Right atrium auricular region (tissue), 2 donors: ENCODE measurements at places on chromosomes 2 and 18. TPM values are rescaled to one million over a fixed set of nuclear protein-coding genes. Genes with fewer than 3 reads are reported as not detected.

Gene FSHR
- 0.28 TPM for total RNA-seq

Gene CDCA7
- total RNA-seq, result 0.48 TPM

Gene RAX
- total RNA-seq, result not detected

Gene TTR
- total RNA-seq, result not detected

Gene COL4A4
- 3.8 TPM for total RNA-seq

GRCh38 chr18:13324880-13325279 is 106.3 kb downstream of the LDLRAD4 start:
- no peaks in the 10 kb centered on the region for H3K4me1 ChIP-seq
- H3K36me3 ChIP-seq, result no peaks in the 10 kb centered on the region
- no peak overlapping the region for H3K4me3 ChIP-seq
- H3K27me3 ChIP-seq, result no peaks in the 10 kb centered on the region
- DNase-seq, result no peak
- no peak overlapping the region for H3K27ac ChIP-seq

DNA sequence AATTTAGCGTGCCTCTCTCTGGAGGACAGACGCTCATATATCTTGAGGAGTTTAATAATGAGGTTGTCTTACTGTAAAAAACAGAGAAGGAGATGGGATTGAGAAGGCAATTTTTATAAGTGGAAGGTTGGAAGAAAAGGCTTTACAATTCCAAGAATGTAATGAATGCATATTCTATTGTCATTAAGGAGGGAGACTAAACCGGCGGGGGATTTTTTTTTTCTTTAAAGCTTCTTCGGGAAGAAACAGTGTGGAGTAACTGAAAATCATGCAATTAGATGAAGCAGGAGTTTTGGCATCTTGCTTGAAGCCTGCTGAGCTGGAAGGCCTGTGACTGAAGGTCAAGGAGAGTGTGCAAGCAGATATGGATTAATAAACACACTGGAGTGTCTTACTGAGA is 124.4 kb downstream of the HRH4 start:
- DNase-seq, result no peak
- H3K27ac ChIP-seq, result no peak overlapping the region

DNA sequence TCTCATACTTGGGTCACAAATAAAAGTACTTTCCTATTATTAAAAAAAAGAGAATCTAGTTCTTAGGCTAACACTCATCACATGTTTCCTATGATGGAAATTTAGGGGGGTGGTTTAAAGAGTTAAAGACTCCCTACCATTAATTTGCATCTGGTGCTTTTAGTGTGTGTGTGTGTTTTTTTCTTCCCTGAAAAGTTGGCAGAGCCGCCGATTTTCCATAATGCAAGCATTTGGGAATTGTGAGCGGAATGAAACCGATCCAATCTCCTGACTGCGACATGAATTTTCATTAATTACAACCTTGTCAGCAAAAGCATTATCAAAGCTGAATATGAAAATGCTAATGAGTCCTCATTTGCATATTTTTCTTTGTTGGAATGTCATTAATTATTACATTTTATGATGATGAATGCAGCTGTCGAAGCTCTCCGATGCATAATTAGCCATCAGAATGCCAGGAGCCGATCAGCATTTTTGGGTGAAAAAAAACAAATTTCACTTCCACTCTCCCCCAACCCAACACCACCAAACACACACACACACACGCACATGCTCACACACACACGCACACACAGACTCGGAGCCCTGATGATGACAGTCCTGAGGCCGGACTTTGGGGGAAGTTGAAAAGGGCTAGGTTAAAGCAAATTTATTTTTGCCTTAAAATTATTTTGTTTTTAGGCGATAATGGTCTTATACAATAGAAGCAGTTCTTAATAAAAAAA is 165.4 kb downstream of the TCF4 start:
- peak; percentile 73 for DNase-seq
- H3K36me3 ChIP-seq, result no peaks in the 10 kb centered on the region
- peak overlapping the region; percentile 80 for H3K27ac ChIP-seq
- H3K27me3 ChIP-seq, result no peaks in the 10 kb centered on the region

DNA sequence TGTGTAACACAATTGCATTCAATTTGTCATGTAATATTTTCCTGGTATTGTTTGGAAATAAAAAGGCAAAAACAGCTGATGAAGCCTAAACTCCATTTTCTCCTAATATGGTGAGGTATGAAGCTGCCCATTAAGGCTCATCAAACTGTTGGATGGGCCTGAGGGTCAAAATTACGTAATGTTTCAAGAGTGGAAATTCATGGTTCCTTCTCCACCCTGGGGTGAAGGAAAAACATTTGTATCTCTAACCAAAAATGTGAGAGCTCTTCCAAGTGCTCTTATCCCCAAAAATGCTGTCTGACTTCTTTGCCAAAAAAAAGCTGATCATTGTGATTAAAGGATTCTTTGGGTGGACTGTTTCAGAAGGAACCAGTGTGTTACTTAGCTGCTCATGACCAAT is 91.8 kb downstream of the ARHGAP28 start:
- H3K27me3 ChIP-seq, result no peaks in the 10 kb centered on the region
- no peak overlapping the region for H3K4me3 ChIP-seq
- DNase-seq, result no peak

DNA sequence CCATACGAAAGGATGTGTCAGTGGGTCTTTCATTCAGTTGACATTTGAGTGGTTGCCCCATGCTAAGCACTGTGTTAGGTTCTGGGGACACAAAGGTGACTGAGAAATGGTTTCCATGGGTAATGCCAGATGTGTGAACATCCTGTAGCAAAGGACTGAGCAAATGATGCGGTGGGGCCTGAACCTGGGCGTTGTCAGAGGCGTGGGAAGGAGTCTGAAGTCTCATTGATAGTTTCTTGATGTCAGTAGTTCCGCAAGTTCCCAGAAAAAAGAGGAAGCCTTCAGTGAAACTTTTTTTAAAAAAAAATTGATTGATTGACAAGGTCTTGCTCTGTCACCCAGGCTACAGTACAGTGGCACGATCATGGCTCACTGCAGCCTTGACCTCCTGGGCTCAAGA is 56.9 kb downstream of the LIMS1 start:
- no peak for DNase-seq
- peaks cover 75% of the 10 kb centered on the region for H3K4me1 ChIP-seq
- H3K27me3 ChIP-seq, result no peaks in the 10 kb centered on the region
- H3K4me3 ChIP-seq, result no peak overlapping the region
- H3K36me3 ChIP-seq, result no peaks in the 10 kb centered on the region

DNA sequence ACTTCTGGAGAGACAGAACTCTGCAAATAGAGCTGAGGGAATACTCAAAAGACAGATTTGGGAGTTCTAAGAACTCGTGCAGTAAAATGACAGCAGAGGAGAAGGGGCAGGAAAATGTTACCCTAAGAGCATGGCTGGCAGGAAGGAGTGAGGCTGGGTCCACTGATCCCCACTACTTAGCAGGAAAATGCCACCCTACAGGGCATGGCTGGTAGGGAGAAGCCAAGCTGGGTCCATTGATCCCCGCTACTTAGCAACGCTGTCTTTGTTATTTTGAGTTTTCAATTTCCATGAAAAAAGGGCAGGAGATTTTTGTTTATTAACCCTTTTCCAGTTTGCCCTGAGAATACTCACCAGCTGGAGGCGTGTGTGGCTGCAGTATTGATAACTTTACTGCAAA is 100.3 kb upstream of the TMEM200C start:
- H3K4me3 ChIP-seq, result no peak overlapping the region
- H3K4me1 ChIP-seq, result no peaks in the 10 kb centered on the region
- DNase-seq, result no peak

DNA sequence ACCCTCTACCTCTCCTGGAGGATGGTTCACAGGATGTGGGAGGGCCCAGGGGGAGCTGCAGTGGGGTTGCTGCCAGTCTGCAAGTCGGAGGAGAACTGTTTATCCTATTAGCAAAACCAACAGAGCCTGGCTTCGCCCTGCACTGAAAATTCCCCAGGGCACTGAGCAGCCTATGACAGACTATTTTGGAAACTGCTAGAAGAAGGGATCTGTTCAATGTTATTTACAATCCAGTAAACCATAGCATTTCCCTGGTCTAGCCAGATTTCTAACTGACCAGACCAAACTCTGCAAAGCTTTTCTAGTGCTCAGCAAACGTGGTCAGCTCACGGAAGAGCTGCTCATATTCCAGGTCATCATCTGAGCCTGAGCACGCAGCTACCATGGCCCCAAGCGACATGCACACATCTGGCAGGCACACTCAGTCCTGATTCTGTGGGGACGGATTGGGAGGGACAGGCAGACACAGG is 64.8 kb upstream of the PID1 start:
- no peak overlapping the region for H3K27ac ChIP-seq
- no peak overlapping the region for H3K4me3 ChIP-seq
- H3K36me3 ChIP-seq, result no peaks in the 10 kb centered on the region
- H3K27me3 ChIP-seq, result no peaks in the 10 kb centered on the region
- no peak for DNase-seq
- H3K4me1 ChIP-seq, result no peaks in the 10 kb centered on the region

GRCh38 chr2:120060088-120060623 is 47.3 kb downstream of the EPB41L5 start:
- no peaks in the 10 kb centered on the region for H3K27me3 ChIP-seq
- H3K4me3 ChIP-seq, result no peak overlapping the region
- no peak overlapping the region for H3K27ac ChIP-seq

DNA sequence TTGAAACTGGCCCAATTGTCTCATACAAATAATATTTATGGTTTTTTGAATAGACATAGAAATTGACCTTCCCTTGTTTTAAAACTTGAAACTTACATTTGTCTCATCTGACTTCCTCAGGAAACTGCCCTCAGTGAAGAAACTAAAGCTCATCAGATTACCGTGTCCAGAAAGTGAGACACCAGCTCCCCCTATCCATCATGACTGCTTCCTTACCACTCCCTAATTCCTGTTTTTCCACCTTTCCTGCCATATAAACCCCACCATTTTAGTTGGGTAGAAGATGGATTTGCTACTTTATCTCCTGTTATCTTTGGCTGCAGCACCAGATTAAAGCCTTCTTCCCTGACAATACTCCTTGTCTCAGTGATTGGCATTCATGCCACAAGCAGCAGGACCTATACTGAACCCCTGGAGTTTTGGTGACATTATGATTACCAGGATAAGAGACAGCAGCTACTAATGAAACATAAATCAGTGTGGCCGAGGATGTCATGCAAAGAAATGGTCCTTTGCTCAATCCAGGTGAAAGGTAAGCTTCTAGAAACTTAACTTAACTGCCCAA is 1627.6 kb upstream of the ZEB2 start:
- no peaks in the 10 kb centered on the region for H3K27me3 ChIP-seq
- H3K4me3 ChIP-seq, result no peak overlapping the region
- no peaks in the 10 kb centered on the region for H3K36me3 ChIP-seq
- H3K27ac ChIP-seq, result no peak overlapping the region

GRCh38 chr2:240200230-240201051 is 60.0 kb upstream of the OTOS start:
- H3K36me3 ChIP-seq, result no peaks in the 10 kb centered on the region
- DNase-seq, result no peak
- peaks cover 7% of the 10 kb centered on the region for H3K4me1 ChIP-seq
